NCI-H2171 (cell line): ENCODE measurements at places on chromosomes 7 and 10.

DNA sequence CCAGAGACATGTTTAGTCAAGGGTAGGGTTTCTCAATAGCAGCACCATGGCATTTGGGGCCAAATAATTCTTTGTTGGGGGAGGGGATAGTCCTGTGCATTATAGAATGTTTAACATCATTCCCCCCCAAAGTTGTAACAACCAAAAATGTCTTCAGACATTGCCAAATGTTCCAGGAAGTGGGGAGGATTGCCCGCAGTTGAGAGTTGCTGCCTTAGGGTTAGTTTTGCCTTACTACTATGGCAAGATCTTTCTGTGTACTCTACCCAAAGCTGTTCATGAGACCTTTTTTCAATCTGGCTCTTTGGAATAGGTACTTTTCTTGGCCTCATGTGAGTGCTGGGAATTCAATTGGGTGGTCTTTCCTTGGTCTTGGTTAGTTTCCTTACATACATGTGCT, 34.1 kb downstream of the SAMD8 start:
- no peak for DNase-seq

- DNase-seq = no peak
These were observed 18.7 kb downstream of the AMZ1 start for GRCh38 chr7:2706685-2707126.

DNA sequence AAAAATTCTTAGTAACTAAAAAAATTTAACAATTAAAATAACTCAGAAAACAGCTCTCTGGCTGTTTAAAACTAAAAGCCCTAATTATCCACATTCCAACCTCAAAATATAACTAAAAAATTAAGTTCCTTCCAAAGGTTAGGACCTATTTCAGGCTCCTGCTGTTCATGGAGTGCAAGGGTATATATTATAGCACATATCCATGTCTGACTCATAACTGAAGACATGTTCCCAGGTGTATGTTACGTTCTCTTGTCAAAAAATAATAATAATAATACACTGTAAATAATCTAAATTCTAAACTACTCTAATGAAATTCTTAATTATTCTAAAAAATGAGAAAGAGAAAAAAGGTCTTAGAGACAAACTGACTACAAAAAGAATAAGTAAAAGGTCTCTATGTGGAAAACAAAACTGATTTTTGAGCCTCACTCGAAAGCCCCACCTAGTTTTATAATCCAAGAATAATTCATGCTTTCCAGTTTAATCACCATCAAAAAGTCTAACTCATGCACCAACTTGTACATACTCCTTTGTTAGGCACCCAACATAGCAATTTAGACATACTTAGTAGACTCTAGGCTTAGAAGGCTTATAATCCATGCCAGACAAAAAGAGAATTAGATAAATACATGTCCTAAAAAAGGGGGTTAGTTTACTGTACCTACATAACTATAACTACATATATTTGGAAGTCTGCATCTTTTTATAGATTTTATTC, 171.4 kb downstream of the KMT2E start:
- DNase-seq = no peak

DNA sequence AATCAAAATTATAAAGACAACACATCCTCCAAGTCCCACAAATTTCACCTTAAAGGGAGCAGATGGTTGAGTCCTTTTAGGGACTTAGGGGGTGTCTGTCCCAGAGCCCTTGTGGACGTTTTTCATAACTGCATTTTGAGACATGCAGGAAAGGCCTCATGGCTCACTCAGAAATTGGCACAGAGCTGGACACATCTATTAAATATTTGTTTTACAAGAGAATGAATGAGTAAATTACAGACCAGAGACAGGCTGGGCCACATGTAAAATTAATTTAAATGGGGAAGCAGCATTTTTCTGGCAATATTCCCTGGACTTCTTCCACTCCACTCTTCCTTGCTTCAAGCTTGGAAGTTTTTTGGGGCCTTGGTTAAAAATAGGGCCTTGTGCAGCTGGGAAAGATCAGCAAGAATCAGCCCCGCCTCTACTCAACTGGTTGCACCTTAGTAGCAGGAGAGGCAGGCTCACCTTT, 20.0 kb downstream of the LAMB1 start:
- no peak for DNase-seq

GRCh38 chr7:98330926-98331529, 49.5 kb downstream of the BRI3 start:
- DNase-seq = no peak
